ENCODE measurements at places on chromosomes 2 and 18.

DNA sequence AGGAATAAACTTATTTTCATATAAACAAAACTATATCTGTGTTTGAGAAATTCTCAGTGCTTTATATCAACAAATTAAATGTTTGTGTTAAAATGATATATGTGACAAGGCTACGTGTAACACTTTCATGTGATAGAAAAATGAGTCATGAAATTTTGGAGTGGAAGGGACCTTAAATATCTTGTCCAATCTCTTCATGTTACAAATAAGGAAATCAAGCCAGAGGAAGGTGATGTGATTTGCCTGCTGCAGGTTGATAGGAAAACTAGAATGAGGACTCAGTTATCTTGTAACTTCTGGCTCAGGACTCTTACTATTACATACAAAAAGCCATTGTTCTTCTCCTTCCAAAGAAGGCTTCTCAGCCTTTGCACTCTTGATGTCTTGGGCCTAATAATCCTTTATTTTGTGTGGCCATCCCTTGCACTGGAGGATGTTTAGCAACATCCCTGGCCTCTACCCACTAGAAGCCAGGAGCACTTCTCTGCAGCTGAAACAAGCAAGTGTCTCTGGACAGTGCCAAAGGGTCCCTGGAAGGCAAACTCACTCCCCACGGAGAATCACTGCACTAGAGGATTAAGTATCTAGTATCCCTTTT, 43.0 kb upstream of the NARS1 start:
- peak; percentile 14 for DNase-seq

GRCh38 chr2:231519975-231520555, 10.2 kb downstream of the NMUR1 start:
- DNase-seq, result no peak

- DNase-seq, result no peak
Measured at GRCh38 chr2:193377789-193378188, 1183.1 kb upstream of the TMEFF2 start.

- DNase-seq, result peak; percentile 58
Measured at GRCh38 chr2:189363559-189363958, 77.7 kb upstream of the WDR75 start.

- DNase-seq, result no peak
Measured at GRCh38 chr2:239724194-239724849, 300.8 kb downstream of the NDUFA10 start.

DNA sequence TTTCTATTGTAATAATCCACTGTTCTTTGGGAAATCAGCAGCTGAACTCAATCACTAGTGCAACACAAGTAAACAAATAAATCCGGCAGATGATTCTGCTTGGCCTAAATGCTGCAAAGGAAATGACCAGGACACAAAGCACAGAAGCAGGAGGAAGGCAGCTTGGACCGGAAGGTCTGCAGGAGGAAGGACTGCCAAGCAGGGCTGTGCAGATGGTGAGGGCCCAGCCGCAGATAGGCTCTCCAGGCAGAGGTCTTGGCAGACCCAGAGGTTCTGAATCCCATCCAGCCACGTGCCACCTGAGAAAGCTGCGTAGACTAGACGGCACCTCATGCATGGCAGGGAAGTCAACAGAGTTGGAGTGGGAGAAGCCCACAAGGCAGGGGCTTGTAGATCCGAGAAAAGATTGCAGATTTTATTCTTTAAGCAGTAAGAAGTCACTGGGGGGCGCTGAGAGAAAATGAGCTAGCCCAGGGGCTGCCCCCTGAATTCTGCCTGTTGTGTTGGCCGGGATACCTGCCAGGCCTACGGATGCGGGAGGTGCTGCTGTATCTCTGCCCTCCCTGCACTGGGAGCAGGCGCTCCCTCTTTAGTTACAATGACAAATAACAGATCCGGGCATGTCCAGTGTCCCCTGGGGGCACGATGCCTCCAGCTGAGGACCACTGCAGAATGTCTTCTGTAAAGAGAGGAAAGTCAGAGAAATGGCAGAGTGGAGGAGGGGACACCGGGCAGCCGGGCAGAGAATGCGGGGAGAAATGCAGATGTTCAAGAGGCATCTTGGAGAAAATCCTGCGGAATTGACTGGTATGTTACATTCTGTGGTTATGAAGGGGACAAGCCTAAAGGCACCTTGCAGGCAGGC, 153.5 kb downstream of the PXDN start:
- no peak for DNase-seq

- no peak for DNase-seq
Measured at GRCh38 chr2:100820523-100821254, 750 bp downstream of the NPAS2 start.

DNA sequence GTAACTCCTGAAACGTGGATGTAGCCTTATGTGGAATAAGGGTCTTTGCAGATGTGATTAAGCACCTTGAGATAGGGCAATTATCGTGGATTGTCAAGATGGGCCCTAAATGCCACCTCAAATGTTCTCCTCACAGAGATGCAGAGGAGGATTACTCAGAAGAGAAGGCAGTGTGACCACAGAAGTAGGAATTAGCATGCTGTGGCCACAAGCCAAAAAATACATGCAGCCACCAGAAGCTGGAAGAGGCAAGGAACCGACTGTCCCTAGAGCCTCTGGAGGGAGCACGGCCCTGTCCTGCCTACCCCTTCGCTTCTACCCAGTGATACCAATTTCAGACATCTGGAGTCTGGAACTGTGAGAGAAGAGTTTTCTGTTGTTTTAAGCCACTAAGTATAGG, 47.3 kb upstream of the MGAT5 start:
- peak; percentile 66 for DNase-seq

DNA sequence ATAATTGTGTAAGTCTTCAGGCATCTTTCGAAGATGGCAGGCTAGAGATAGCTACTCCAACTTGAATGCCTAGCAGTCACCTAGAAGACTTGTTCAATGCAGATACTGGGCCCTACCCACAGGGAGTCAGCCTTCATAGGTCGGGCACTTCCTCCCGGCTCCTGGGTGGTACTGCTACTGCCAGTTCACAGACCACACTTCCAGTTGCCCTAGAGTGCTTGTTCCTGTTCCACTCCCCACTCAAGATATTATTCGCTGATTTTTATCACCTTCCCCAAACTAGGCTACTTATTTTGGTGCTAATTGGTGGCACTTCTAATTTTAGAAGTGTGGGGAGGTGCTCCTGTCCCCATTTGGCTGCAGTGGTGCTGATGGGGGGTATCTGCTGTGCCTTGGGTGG, 34.2 kb downstream of the INPP4A start:
- DNase-seq, result peak; percentile 61

DNA sequence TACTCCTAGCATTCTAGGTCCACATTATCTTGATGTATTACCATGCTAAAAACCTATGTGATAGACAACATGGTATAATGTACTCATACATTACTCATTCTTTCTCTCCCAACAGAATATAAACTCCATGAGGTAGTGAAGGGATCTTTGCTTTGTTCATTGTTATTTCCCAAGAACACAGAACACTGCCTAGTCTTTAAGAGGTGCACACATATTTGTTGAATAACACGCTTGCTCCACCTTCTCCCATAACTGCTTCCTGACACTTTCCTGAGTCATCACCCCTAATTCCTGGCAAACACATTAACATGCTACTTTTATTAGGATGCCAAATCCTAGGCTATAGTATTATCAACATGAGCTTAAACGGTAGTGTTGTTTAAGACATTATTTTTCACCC, 41.3 kb downstream of the REV1 start:
- no peak for DNase-seq

DNA sequence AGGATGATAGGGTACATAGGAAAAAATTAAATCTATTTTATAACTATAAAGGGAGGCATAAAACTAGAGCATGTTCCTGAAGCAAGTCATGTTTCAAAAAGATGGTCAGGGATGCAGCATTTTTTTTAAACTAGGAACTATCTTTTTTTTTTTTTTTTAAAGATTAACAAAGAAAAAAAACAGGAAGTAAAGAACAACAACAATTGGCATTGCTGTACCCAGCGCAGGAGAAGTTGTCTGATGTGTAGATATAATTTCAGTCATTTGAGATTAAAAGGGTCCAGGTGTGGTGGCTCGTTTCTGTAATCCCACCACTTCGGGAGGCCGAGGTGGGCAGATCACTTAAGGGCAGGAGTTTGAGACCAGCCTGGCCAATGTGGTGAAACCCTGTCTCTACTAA, 41.5 kb downstream of the PMAIP1 start:
- peak; percentile 20 for DNase-seq

- DNase-seq, result peak; percentile 74
Measured at GRCh38 chr2:190781604-190782198, 98.9 kb upstream of the GLS start.

DNA sequence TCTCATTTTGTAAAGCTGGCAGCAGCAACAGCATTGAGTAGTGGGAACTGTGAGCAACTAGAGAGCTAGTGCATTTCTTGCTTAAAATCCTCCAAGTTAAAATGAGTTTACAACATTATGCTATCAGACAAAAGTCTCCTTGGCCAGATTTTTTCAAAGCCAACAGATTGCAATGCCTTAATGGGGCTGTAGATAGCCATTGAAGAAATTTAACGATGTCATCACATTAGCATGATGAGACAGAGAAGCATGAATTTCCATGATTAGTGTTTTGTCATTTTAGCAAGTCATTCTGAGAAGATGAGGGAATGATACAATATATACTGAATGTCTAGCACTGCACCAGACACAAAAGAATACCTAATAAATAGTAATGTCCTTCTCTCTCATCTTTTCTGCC, 307.5 kb upstream of the REG3G start:
- DNase-seq, result no peak

DNA sequence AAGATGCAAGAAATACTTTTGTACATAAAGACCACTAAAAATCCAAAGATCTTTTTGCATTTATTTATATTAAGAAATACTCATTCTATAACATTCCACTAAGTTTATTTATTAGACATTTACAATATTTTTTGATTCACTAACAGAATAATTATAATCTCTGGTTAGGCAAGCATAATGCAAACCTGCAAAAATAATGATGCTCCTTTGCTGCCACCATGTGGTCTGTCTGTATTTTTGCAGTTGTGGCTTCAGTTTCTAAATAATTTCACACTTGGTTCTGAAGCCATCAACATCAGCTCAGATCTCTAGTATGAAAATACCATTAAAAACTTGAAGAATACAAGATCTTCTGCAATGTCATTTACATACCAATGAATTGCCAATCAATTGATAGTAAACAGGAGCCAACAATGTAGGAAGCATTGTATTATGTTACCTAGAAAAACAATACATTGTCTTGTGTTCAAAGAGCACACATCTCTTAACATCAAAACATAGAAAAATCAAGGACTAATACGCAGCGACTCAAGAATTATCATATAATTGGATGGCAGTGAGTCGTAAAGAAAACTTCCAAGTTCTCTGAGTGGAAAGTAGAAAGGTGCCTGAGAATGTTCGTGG, 28.8 kb upstream of the WDR75 start:
- peak; percentile 48 for DNase-seq

Measured in suppressor macrophage (primary cell).